ENCODE measurements at places on chromosomes 7 and 10. TPM values are rescaled to one million over a fixed set of nuclear protein-coding genes. Genes with fewer than 3 reads are reported as not detected.

ASIC3 gene
- polyA plus RNA-seq, result not detected

FBXL13 gene
- polyA plus RNA-seq, result not detected

PRSS1 gene
- polyA plus RNA-seq, result 8.7 TPM

WDR86 gene
- not detected for polyA plus RNA-seq

VAX1 gene
- polyA plus RNA-seq, result not detected

TET1 gene
- polyA plus RNA-seq, result 0.18 TPM

DNA sequence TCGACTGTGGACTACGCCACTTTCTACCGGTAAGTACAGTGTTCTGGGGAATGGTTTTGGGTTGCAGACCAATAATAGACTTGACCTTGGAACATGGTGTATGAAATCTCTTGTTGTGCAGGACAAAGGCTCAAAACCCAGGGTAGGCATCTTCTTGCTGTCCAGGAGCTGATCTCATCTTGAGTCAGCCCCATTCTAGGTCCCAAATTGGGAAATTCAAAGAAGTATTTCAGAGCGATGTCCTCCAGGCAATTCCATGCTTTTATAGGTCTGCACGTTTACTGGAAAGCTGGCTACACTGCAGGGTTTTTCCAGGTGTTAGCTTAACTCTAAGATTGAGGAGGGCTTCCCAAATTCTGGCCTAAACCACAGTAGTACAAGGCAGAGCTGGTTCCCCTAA, 180.7 kb downstream of the BMPER start:
- H3K36me3 ChIP-seq, result no peaks in the 10 kb centered on the region
- no peak overlapping the region for H3K4me3 ChIP-seq
- no peak for DNase-seq
- H3K4me1 ChIP-seq, result no peaks in the 10 kb centered on the region

GRCh38 chr10:16439295-16439694, 2.5 kb downstream of the PTER start:
- H3K36me3 ChIP-seq, result no peaks in the 10 kb centered on the region
- H3K4me1 ChIP-seq, result no peaks in the 10 kb centered on the region
- H3K27ac ChIP-seq, result no peak overlapping the region
- no peaks in the 10 kb centered on the region for H3K27me3 ChIP-seq
- no peak for DNase-seq

DNA sequence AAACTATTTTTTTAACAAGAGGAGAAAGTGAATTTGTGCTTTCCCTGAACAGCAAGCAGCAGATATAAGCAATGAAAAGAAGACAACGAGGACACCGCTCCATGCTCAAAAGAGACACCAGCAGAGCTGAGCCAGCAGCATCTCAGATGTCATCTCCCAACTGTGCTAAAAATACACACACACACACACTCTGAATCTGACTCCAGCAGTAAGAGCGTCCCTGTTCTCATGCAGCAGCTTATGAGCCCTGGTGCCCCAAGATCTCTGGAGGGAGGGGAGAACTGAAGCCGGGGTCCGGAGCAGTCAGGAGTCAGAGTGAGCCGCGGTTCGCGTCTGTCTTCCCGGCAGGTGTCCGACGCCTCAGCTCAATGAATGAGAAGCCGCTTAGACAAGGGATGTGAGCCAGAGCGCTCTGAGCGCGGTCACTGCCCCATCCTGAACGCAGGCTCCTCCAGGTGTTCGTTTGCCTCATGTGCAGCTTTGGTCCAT, 49.2 kb downstream of the SVIL start:
- H3K36me3 ChIP-seq, result no peaks in the 10 kb centered on the region
- H3K27me3 ChIP-seq, result no peaks in the 10 kb centered on the region
- H3K4me1 ChIP-seq, result peaks cover 2% of the 10 kb centered on the region
- DNase-seq, result no peak

DNA sequence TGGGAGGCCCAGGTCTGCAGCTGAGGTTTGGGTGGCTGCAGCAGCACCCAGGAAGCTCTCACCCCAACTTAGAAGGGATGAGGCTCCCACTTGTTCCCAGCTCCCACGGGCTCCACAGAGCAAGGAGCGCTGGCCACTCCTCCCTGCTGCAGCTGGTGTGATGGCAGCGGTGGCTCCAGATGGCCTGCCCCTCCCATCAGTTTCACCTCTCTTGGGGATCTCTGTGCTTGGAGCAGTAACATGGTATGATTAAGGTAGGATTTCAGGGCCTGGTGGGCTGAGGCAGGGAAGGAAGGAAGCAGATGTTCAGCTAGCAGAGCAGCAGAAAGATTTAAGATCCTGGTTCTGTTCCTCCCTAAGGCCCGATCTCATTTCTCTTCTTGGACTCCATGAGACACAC, 66.8 kb upstream of the KIF5B start:
- no peaks in the 10 kb centered on the region for H3K4me1 ChIP-seq
- no peak for DNase-seq
- no peak overlapping the region for H3K4me3 ChIP-seq

GRCh38 chr7:126780993-126781392, 471.7 kb downstream of the GRM8 start:
- no peaks in the 10 kb centered on the region for H3K36me3 ChIP-seq
- no peaks in the 10 kb centered on the region for H3K4me1 ChIP-seq
- H3K4me3 ChIP-seq, result no peak overlapping the region
- H3K27me3 ChIP-seq, result no peaks in the 10 kb centered on the region

DNA sequence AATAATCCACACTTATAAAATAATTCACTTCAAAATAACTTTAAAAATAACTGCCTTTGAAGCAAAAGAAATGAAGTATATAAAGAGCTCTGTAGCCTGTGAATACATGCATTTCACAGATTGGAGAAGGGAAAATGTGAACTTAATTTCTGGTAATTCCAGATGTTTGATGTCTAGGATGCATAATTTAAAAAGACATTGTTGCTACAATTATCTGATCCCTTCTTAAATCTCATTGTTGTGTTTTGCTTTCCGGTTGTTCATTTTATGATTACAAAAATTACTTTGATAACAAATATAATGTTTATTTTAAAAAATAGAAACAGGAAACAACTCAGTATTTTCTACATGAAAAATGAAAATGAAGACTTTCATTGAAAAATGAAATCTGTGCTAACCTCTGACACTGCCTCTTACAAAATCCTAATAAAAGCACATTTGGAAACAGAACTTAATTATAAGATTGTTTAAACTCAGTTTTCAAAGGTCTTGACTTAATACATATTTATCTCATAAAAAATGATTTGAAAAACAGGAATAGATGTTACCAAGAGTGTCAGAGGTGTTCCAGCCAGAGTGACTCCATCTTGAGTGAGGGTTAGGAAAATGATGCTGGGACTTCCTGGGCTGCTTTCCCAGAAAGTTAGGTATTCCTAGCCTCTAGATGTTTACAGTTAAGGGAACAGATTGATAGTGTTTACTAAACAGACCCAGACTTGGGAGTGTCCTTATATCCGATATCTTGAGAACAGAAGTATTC, 516.6 kb upstream of the SEMA3D start:
- no peaks in the 10 kb centered on the region for H3K4me1 ChIP-seq
- H3K27ac ChIP-seq, result no peak overlapping the region
- no peak overlapping the region for H3K4me3 ChIP-seq
- H3K27me3 ChIP-seq, result no peaks in the 10 kb centered on the region
- no peak for DNase-seq

DNA sequence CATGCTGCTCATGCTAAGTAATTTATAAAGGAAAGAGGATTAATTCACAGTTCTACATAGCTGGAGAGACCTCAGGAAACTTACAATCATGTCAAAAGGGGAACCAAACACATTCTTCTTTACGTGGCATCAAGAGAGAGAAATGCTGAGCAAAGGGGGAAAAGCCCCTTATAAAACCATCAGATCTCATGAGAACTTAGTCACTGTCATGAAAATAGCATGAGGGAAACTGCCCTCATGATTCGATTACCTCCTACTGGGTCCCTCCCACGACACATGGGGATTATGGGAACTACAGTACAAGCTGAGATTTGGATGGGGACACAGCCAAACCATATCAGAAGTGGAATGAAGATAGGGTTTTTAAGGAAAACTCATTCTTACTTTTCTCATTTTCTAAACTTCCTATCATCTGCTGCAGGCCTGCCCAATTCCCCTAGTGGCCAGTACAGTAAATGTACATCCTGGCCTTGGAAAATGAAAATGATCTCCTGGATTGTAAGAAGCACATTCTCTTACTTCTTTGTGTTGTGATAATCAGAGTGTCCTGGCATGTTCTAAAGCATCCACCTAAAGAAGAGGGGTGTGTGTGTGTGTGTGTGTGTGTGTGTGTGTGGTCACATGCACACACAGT, 421.5 kb downstream of the LRMDA start:
- DNase-seq, result no peak
- H3K36me3 ChIP-seq, result no peaks in the 10 kb centered on the region
- H3K4me3 ChIP-seq, result no peak overlapping the region
- no peak overlapping the region for H3K27ac ChIP-seq
- H3K4me1 ChIP-seq, result no peaks in the 10 kb centered on the region

All from aorta (tissue), 5 donors.